Iris pigment epithelial cell (primary cell): ENCODE measurements at places on chromosomes 1 and 21.
A peak's percentile ranks its signal among the peaks of the same experiment; 100 is the strongest.

- peak; percentile 61 for DNase-seq
Observed at GRCh38 chr1:31593770-31594632, 17.7 kb downstream of the TINAGL1 start.

GRCh38 chr1:221494670-221495069, 247.2 kb downstream of the DUSP10 start:
- DNase-seq = peak; percentile 70

GRCh38 chr1:241513378-241513777, 6.2 kb downstream of the FH start:
- DNase-seq = no peak

DNA sequence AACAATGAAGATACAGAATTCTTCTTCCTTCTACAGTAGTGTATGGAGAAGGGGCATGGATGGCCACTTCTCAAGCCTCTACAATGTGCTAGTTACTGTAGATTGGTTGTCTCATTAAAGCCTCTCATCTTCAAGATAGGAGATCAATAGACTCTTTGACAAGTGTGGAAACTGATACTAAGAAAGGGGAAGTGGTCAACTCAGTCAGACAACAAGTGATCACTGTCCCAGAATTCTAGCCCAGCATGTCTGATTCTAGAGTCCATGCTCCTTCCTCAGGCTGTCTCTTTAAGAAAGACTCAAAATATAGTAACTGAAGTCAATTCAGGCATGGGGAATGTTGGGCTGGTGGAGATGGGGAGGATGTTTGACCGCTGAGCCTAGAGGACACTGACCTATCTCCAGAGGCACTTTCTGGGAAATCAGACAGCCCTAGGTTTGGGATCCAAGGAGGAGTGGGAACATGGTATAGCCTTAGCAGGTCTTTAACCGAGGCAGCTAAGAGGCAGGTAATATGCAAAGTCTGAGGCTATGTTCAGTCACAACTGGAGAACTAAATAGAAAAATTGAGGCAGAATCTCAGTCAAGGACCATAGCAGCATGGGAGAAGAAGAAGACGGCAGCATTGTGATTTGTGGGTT, 39.3 kb upstream of the EYA3 start:
- DNase-seq = no peak

DNA sequence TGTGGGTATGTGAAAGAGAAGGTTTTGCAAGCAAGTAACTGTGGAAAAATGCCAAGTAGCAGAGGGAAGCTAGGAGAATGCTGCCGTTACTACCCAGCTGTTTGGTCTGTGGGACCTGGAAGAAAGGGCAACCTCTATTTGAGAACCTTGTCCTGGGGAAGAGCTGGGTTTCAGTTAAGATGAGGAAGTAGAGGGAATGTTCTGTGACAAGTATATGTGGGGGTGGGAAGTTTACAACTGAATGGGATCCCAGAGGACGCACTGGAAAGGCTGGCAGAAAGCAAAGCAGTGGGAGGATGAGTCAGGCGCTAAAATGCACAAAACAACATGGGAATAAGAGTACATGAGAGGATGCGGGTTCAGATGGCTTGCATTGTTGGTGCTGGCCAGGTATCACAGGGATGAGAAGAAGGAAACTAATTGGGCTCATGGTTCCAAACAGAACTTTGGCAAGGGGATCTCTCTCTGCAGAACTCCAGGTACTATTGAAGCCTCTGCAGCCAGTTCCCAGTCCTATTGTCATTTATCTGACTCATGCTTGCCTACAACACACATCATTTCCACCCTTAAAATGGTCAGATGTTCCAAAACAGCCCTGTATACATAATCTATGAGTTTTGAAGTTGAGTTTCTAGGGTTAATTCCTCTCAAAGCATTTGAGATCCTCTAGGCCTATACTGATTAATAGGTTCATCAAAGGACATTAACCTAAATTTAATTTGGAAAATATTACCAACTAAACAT, 88.5 kb upstream of the VAV3 start:
- peak; percentile 18 for DNase-seq

DNA sequence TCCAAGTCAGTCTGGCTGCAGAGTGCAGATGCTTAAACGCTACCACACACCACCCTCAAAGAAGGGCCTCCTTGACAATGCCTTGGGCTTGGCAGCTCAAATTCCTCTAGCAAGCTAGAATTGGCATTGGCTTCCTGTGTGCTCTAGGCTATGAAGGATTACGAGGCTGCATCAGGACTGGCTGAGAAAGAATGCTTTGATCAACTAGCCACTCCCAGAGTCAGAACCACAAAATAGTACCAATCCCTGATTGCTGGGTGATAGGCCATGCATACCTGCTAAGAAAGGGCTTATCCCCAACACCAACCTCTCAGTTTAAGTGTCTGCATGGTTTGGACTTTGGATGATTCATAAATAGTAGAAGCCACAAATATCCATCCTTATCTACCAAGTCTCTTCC, 504.9 kb downstream of the OMA1 start:
- no peak for DNase-seq

DNA sequence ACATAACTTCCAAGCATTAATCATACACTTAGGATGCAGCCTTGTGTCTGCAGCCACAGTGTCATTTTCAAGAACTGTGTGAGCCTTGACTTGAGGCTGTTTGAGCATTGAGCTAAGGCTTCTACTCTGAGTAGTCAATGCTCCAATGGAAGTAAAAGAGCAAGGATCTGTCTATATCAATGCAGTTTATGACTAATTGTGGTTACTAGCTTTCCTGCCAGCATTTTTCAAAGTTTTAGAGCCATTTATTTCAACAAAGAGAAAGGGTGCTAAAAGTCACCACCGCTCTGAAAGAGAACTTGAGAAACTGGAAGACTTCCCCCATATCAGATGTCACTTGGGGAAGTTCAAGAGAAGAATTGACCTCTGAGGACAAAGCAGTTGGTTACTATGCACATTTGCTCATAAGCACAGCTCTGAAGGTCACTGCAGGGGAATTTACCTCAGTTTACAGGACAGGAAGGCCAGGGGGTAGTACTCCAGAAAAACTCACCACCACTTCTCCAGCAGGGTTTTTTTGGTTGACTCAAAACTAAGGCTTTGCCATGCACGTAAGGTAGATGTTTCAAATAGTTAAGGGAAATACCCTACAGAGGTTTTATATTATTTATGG, 24.5 kb upstream of the RGS1 start:
- DNase-seq = peak; percentile 92

- no peak for DNase-seq
Observed at GRCh38 chr21:35416866-35417489, 367.9 kb upstream of the RUNX1 start.

- peak; percentile 56 for DNase-seq
Observed at GRCh38 chr1:173479649-173480048, 2.5 kb downstream of the PRDX6 start.

DNA sequence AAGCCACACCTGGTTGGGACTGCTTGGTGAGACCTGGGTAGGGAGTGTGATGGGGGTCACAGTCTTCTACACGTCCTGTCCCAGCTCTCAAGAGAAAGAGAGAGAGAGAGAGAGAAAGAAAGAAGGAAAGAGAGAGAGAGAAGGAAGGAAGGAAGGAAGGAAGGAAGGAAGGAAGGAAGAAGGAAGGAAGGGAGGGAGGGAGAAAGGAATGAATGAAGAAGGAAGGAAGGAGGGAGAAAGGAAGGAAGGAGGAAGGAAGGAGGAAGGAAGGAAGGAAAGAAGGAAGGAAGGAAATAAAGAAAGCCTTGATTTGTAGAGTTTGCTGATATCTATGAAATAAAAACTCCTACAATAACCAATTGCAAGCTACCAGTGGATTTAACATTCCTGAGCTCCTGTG, 28.5 kb upstream of the SOX13 start:
- no peak for DNase-seq

- DNase-seq = no peak
Observed at GRCh38 chr21:28269173-28269572, 723.5 kb downstream of the LTN1 start.

DNA sequence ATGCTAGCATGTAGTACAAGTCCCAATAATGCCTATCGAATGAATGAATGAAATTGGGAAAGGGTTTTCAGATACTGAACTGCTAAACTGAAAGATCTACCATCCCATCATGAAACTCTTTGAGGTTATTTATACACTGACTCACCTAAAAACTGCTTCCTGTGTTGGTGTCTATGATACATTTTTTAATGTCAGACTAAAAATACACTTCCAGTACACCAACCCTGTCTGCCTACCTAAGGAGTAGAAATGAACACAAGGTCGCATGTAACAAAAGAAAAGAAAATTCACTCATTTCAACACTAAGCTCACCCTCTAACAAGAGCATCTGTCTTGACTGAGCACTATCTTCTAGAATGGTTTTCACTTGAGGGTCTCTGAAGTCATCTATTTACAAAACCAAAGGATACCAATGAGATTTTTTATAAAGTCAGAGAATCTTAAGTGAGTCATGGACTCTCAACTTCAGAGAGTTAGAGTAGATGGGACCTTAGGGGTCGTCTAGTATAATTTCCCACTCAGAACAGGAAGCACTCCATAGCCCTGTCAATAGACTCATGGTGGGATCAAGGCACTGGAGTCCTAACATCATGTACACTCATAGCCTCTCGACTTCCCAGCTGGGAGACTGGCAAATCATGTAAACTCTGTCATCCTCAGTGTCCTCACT, 53.4 kb downstream of the WLS start:
- DNase-seq = peak; percentile 70

DNA sequence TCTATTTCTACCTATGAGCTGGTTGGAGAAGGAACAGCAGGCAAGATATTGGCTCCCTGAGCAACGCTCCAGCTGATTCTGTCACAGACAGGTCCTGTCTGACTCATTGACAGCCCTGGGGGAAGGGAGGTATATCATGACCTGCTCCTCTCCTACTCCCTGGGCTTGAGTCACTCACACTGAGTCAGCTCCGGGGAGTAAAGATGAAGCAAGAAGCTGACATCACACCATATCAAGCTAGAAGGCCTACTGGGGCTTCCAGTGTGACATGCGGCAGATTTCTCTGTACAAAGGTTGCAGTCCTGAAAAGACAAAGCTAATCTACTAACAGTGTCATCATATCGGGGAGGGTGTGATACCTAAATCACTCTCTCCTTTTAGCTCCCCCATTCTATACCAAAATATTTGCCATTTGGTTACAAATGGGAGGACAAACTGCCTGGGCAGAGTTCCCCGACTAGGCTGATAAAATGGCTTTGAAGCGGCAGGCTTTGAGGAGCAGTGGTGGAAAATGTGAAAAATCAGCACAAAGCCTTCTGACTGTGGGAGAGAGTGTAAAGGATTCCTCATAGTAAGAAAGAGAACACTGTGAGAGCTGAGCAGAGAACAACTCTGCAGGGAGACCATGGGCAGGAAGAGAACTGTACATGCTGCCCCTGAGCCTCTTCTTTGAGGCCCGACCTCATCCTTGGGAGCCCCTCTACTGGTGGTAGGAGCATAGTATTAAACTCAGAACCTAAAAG, 15.5 kb downstream of the PI4KB start:
- peak; percentile 100 for DNase-seq

DNA sequence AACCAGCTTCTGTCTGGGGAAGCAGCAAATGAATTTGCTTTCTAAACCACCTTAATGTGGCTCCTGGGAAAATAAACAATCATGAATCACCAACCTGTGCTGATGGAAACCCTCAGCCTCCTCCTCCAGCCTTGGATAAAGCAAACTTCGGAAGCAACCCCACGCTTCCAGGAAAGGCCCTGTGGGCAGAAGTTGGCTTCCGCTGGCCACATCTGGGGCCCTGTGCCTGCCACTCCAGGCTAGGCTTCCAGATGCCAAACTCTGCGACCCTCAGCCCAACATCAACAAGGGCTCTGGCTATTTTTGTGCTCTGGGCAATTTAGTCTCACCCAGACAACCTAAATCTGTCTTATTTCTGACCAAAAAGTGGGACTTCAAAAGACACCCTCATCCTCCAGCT, 6.2 kb upstream of the OXCT2 start:
- no peak for DNase-seq

GRCh38 chr1:27831568-27832410, 1.2 kb downstream of the PPP1R8 start:
- peak; percentile 12 for DNase-seq

GRCh38 chr1:66576645-66577044, 42.7 kb downstream of the SGIP1 start:
- peak; percentile 80 for DNase-seq

DNA sequence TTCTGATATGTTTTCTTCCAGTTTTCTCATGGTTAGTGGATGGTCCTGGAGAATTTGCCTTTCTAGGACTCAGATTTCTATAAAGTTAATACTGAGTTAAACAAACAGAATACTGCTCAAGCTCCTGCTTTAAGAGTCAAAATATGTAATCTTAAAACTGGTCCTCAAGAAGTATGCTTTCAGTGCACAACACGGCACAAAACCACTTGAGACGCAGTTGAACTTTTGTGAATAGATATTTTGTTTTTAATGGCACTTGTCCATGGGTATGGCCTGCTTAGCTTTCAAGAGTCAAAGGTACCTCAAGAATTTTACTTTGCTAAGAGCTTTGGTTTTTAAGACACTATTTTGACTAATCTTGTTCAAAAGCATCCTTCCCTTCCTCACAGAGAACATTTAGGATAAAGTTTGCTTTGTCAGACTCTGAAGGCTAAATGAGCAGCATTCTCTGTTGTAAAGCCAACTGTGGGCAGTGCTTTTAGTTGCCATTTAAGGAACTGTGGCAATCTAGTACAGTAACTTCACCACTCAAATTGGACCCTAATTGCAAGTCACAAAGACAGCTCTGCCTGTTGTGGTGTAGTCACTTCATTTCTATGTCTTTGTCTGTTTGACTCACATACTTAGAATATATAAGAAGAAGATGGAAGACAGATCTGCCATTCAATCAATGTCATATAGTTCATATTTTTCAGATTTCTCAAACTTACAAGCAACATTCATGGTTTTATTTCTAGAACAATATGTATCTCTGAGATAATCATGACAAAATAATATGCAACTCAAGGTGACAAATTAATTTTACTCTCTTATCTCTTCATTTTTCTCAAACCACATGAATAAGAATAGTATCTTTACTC, 28.8 kb downstream of the SAMD13 start:
- no peak for DNase-seq

DNA sequence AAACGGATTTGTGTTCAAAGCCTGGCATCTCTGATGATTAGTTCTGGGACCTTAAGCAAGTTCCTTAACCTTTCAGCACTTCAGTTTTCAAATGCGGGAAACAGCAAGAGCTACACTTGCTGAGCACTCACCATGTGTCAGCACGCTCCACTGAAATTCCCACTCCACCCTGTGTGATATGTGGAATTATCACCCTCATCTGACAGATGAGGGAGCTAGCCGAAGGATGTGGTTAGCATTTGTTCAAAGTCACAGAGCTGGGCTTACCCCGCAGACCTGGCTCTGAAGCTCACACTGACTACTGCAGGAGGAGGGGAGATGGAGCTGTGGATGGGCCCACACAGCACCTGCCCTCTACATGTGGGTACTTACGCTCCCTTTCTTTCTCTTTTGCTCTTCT, 29.1 kb downstream of the IL12RB2 start:
- DNase-seq = no peak

GRCh38 chr21:37079211-37079824, 6.3 kb downstream of the TTC3 start:
- DNase-seq = no peak
